ENCODE measurements at places on chromosomes 1 and 21.

DNA sequence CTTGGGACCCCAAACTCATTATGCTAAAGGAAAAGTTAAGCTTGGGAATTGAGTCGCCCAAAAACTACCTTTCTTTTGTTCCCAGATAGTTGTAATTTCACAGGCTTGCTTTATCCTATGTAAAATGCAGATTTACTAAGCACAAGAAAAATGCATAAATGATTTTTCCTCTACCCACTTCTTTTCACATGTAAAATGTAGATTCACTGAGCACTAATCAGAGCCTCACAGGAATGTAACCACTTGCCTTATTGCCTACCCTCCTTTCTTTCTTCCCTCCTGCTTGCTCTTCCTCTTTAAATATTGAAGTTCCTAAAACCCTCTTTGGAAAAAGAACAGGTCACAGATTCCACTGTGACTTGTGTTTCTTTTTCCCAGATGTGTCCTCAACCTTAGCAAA, 18.3 kb downstream of the CAPN8 start:
- H3K27ac ChIP-seq: no peak overlapping the region
- no peaks in the 10 kb centered on the region for H3K36me3 ChIP-seq
- no peak for DNase-seq

GRCh38 chr1:226891846-226892523, 21.6 kb downstream of the PSEN2 start:
- H3K36me3 ChIP-seq: no peaks in the 10 kb centered on the region
- no peaks in the 10 kb centered on the region for H3K4me1 ChIP-seq
- H3K27me3 ChIP-seq: no peaks in the 10 kb centered on the region
- DNase-seq: no peak

DNA sequence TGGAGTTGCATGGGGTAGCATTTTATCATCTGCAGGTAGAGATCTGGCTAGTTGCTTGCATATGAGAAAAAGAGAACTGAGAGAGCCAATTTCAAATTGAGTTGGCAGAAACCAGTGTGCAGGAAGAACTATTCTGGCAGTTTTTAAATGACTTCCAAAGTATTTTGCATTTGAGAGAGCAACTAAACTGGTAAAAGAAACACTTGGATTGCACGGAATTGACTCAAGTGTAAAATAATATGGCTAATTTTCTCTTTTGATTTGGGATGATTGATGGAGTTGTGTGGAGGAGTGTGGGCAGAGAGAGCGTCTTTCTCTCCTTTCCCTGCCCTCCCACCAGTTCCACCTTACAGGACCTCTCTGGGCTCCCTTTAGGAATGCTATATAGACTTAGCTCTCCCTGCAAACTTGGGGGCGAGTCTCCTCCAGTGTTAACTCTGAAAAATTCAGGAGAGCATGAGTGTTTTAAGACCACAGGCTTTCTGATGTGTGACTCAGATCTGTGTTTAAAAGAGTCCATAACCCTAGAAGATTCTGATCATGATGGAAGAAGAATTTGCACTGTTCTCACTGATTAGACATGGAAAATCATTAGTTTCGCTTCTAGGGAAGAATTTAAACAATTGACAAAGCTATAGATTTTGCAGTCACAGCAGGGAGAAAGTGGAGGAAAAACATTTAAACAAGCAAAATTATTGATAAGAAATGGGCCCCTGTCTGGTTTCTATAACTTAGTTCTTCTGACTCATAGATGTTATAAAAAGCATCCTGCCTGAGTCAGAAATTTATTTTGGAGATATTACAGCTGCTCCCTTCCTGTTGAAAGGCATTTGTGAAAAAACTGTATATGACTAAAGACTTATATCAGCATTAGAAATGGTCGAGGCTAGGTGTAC, 24.9 kb upstream of the CTBS start:
- peaks cover 40% of the 10 kb centered on the region for H3K4me1 ChIP-seq
- no peak for DNase-seq
- H3K27me3 ChIP-seq: peaks cover 5% of the 10 kb centered on the region
- peaks cover 7% of the 10 kb centered on the region for H3K36me3 ChIP-seq
- peak overlapping the region; percentile 77 for H3K4me3 ChIP-seq

DNA sequence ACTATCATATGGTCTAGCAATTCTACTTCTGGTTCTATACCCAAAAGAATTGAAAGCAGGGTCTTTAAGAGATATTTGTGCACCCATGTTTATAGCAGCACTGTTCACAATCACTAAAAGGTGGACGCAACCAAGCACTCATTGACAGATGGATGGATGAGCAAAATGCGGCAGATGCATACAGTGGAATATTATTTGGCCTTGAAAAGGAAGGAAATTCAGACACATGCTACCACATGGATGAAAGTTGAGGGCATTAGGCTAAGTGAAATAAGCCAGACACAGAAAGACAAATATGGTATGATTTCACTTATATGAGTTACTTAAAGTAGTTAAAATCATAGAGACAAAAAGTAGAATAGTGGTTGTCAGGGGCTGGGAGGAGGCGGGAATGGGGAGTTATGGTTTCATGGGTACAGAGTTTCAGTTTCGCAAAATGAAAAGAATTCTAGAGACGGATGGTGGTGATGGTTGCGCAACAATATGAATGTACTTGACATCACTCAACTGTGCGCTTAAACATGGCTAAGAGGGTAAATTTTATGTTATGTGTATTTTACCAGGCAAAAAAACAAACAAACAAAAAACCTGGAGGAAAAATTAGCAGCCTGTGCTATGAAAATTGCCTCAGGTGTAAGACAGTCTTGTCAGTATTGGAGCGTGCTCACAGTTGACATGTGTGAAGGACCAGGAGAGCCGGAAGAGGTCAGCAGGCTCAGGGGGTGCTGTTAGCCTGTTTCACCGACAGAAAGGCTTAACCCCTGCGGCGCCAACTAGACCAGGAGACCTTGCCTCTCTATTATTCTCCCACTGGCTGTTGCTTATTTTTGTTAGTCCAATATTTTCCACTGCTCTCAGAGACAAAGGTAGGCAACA, 26.5 kb downstream of the CD247 start:
- H3K27ac ChIP-seq: peak overlapping the region; percentile 93
- peaks cover 4% of the 10 kb centered on the region for H3K36me3 ChIP-seq
- DNase-seq: peak; percentile 66
- H3K4me3 ChIP-seq: peak overlapping the region; percentile 83

DNA sequence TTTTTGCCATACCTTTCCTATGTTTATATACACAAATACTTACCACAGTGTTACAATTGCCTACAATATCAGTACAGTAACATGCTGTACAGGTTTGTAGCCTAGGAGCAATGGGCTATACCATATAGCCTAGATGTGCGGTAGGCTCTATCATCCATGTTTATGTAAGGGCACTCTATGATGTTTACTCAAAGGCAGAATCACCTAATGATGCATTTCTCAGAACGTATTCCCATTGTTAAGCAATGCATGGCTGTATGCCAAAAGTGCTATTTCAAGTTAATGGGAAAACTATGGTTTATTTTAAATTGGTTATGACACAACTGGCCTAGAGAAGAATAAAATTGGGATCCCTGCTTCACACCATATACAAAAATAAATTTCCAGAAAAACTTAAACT, 36.9 kb upstream of the DISP1 start:
- DNase-seq: no peak
- peaks cover under 1% of the 10 kb centered on the region for H3K4me1 ChIP-seq
- H3K4me3 ChIP-seq: no peak overlapping the region
- no peak overlapping the region for H3K27ac ChIP-seq

- peak overlapping the region; percentile 93 for H3K27ac ChIP-seq
- H3K4me3 ChIP-seq: peak overlapping the region; percentile 97
- DNase-seq: no peak
- H3K27me3 ChIP-seq: no peaks in the 10 kb centered on the region
These were observed 624 bp downstream of the KIFAP3 start for GRCh38 chr1:170073893-170074249.

All from activated T-cell treated with anti-CD3 and anti-CD28 coated beads, Interleukin-2, amount 50 U/mL, for 72 hours (primary cell).